MM.1S (cell line): ENCODE measurements at places on chromosomes 5 and 9.

DNA sequence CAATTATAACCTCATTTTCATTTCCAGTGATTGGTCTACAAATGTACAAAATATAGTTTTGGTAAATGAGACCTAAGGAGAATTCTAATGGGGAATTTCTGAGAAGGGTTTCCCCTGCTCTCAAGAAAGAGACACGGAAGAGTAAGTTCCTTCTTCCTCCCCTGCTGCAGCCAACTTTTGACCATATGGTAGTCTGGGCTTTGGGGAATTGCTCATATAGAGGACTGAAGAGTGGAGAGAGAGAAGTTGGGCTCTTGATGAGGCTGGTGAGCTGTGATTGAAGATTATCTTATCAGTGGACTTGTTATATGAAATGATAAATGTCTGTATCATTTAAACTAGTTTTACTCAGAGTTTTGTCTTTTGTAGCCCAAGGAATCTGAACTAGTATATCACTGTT lies 4.3 kb upstream of the LNPEP start:
- no peak for DNase-seq

GRCh38 chr5:179150011-179150410 lies 89.8 kb downstream of the ZNF354C start:
- DNase-seq = no peak

- DNase-seq = peak; percentile 85
Measured at GRCh38 chr5:87116825-87117512, 150.7 kb upstream of the RASA1 start.

DNA sequence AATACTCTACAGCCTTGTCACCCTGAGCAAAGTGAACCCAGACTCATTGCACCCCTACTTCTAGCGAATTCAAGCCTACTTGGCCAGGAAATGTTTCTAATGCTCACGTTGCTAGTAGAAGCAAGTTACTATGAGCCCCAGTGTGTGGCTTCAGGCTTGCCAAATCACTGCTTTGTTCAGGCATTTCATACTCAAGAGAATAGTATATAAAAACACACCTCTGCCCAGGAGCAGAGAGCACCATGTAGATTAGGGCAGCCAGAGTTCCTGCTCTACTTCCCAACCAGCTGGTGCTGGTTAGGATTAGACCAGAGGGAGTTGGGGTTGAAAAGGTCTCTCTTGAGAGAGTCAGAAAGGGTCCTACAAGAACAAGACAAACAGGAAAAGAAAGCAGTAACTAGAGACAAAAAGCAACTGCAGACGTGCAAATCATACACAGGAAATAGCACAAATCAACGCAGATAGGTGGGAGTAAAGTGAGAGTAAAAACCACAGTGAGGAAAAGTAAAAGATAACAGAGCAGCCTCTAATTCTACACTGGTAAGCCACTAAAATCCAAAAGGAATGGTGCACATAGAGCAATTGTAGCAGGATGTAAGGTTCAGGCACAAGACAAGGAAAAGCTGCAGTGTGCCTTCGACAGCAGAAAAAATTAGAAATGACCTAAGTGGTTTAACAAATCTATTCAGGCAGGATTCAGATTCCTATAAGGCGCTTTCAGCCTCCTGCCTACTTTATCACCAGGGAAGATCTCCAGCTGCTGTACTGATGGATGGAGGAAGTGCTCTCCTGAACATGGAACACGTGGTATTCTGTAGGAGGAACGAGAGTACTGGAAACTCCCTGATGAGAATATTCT lies 49.6 kb upstream of the KIF2A start:
- DNase-seq = no peak

- no peak for DNase-seq
Measured at GRCh38 chr5:80008995-80009765, 18.1 kb upstream of the MTX3 start.

DNA sequence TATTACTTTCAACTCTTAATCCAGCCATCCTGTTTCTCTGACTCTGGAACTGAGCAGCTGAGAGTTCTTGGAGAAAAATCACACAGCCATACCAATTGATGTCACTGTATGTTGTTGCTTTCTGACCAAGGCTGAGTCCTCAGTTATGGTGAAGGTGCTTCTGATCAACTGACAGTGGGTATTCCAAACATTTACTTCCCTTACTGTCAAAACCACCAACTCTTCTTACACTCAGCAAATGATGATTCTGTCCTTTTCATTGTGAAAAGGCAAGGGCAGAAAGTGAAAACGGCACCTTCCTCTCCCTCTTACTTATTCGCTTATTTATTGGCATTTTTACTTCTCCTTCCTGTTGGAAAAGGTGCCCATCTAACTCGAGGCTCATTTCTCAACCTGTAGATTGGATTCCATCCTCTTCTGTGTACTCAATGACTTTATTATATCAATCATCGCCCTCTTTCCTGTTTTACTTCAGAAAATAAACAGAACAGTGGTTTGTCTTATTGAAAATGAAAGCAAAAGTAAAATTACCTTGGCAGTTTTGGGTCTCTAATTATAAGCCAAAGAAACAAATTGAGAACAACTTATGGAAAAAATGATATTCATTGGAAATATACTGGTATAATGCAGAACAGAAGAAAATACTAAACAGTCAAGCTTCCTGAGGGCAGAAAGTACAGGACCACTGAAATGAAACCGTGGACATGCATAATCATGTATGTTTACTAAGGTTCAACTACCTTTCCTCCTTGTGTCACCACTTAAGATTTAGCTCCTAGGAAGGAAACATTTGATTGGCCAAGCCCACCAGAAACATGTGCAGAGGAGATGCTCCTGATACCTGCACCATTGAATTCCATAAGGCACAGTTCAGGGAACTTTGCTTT lies 104.5 kb upstream of the CHD1 start:
- peak; percentile 34 for DNase-seq

DNA sequence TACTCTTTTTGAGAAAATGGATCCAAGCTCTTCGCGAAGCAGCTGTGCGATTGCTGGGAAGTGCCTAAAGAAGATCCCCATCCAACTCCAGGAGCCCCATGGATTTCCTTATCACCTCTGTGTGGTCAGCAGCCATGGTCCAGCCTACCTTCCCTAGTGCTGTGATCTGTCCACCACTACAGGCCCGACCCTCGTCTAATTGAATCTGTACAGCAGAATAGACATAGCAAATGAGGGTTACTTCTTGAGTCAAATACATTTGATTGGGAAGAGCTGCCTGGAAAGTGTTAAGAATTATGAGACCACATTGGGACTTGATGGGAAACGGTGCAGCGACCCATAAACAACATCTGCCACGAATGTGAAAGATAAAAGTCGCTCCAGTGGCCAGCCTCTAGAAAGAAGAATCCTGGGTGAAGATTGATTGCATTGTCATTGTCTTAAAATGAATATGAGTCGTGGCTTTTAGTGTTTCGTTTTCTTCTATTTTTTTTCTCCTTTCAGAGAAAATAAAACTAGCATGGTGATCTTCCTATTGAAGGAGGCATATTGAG lies 118.4 kb downstream of the PAM start:
- DNase-seq = no peak
